Foreskin fibroblast (primary cell): ENCODE measurements at places on chromosomes 3 and 15.

DNA sequence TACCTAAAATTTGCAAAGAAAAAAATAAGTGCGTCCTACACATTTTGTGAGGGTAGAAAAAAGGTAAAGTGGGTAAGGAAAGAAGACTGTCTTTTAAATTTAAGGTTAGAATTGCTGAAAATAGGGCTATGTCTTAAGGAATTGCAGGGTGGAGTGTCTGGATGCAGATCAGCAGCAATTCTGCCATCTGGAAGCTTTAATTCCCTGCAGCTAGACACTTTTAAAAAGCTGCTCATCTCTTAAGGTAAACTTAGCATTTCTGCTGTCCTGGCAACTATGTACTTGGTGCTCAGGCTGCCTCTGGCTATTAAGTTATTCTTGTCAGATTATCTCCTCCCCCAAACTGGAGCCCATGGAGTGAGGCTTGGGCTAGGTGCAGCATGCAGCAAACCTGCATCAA lies 420.2 kb downstream of the SI start:
- no peak for DNase-seq

DNA sequence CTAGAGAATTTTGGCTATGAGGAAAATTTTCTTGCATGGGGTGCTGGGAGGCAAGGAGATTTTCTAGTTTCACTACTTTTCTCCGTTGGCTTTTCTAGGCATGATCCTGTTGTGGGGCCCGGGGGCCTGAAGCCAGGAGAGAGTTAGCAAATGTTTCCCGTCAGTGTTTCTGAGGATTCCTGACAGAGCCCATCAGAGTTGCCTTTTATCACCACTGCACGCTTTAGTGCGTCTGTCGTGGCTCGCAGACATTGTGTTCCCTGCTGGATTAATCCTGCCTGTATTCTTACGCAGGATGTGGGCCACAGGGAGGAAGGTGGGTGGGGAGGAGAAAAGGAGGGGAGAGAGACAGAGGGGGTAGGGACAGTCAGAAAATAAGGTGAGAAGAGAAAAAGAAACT lies 18.1 kb upstream of the BOC start:
- no peak for DNase-seq

- no peak for DNase-seq
Observed at GRCh38 chr3:64566859-64567258, 120.9 kb downstream of the ADAMTS9 start.

GRCh38 chr15:88623061-88623460 lies 1.9 kb downstream of the AEN start:
- peak; percentile 94 for DNase-seq

DNA sequence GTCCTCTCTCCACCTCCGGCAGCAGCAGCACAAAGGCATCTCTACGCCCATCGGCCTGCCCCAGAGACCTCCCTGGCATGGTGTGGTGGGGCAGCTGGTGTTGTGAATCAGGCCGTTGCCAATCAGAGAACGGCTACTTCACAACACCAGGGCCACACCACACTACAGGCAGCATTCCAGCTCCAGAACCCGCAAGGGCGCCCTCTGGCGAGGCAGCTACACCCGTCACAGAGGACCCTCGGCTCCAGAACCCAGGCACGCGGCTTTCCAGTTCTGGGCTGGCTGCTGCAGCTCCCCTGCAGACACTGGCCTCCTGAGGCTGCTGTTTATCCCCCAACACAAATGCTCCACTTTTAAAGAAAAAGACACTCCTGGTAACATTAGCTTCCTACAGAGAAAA lies 127.5 kb upstream of the TOPAZ1 start:
- DNase-seq, result peak; percentile 51

DNA sequence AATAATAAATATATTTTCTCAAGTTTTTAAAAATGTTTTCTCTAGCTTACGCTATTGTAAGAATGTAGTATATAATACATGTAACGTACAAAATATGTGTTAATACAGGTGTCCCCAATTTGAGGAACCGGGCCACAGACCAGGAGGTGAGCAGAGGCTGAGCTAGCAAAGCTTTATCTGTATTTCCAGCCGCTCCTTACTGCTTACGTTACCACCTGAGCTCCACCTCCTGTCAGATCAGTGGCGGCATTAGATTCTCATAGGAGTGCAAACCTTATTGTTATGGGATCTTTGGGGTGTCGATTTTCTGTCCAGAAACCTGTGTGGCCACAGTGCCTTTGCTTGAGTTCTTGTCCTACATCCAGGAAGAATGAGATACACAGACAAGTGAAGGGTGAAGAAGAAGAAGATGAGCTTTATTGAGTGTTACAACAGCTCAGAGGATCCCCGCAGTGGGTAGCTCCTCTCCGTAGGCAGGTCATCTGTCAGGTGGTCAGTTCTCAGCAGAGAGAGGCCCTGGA lies 9.9 kb upstream of the TRIM59 start:
- no peak for DNase-seq

DNA sequence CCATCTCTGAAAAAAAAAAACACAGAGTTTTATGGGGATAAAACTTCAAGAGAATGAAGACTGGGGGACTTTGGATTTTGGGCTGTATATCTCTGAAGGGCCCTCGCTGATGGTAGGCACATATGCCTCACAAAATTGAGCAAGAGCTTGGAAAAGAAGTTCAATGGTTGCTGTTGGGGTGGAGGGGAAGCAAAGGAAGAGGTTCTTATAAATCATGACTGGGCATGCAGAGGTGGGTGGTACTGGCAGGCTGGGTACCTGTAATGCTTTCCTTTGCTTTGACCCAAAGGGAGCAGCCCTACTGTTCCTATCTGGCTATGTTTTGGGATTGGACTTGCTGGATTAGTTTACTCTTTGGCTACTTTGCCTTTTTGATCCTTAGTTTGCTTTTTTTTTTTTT lies 6.0 kb upstream of the RTP1 start:
- DNase-seq, result no peak

- DNase-seq, result no peak
Observed at GRCh38 chr3:22916933-22917332, 286.2 kb upstream of the UBE2E2 start.

GRCh38 chr3:122468896-122469533 lies 45.7 kb downstream of the KPNA1 start:
- DNase-seq, result no peak

DNA sequence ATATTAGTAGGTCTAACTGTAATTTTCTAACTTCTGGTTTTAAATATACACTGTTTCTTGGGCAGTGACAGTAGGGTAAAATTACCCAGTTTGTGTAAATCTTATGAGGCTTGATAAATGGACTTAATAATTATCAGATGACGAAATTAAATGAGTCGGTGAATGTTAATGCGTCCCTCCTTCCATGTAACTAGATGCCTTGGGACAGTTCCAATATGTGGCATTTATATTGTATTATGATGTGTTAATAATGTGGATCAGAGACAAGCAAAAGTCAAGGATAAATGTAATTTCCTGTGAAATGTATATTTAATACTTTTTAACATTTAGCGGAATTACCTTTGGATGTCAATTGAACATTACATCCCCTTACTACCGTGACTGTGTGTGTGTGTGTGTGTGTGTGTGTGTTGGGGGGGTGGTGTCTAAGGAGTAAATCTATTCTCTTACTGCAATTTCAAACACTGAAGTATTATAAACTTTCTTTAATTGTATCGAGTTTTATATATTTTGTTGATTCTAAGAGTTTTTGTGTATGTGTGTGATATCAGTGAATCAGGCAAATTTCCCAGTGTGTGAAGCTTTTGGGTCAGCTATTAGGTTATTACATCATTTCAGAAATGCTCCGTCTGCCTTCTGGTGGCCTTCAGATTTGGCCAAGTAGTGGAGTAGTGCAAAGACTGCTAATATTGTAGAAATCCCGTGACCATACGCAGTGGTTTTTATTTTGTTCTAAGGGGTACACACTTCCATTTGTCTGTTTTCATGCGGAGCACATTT lies 50.1 kb downstream of the CNTN4 start:
- DNase-seq, result no peak

DNA sequence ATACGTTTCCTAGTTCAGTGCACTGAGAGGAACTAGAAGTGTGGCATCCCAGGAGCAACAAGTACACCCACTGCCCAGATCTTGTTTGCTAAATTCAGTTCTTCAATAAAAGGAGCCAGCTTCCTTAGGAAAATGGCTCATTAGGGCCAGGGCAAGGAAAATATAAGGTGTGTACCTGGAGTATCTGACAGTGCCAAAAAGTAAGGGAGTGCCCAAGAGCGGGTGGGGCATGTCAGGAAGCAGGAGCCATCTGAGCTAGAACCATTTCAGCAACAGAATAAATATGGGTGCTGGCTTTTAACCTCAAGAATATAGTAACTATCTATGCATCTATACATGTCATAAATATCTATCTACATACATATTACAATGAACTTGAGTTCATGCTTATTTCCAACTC lies 44.1 kb downstream of the SLC41A3 start:
- DNase-seq, result no peak

- DNase-seq, result no peak
Observed at GRCh38 chr3:112804021-112804420, 42.6 kb downstream of the CD200R1L start.

DNA sequence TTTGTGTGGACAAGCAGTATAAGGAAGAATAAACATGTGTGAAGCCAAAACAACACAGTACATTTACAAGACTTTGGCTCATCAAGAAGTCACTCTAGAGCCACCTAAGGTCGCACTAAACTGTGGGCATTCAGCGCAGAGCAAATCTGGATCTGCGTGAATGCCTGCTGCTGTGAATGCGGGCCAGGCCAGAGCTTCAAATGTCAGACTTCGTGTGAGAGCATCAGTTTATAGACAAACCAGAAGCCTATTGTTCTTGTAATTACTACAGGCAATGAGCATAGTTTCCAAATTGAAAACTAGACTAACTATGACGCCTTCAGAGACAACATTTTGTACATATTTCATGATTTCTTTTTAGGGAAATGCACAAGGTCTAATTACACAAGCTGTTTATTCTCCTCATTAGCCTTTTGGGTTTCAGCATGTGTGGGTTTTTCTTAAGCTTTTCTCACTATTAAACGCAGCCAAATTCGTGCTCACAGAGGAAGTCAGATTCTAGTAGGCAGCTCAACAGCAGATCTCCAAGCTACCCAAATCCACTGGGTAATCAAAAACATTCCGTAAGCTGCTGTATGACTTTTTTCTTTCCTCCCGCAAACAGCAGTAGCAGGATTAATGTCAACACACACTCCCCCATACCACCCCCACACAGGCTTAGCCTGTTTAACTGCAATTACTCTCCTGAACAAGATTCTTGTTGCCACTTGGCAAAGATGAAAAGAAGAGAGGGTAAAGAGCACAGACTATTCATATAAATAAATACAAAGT lies 84.5 kb upstream of the SETMAR start:
- DNase-seq, result no peak

DNA sequence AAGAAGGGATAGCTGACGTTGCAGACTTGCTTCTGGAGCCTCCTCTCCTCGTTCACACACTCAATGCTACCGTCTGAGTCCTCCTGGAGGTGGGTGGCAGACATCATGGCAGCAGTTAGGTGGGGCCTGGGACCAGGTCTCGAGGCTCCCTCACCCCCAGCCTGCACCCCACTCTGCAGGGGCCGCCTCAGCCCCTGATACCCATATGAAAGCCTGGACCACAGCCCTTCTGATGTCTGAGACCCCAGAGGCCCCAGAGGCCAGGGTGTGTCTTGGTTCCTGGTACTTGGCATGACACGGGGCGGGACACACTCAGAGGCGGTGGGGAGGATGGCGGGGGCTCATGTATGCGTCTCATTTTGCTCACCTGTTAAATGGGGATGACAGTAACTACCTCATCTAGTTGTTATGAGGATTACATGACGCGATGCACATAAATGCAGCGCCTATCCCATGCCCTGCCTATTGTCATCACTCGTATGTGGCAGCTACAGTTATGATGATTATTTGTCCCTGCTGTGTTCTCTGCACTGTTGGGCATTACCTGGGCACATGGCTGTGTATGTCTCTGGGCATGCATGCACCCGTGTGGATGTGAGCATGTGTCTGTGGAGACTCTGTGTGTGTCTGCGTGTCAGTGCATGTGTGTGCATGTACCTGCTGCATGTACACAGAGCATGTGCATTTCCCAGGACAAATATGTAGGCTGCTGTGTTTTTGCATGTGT lies 39.9 kb downstream of the FEM1B start:
- DNase-seq, result no peak

DNA sequence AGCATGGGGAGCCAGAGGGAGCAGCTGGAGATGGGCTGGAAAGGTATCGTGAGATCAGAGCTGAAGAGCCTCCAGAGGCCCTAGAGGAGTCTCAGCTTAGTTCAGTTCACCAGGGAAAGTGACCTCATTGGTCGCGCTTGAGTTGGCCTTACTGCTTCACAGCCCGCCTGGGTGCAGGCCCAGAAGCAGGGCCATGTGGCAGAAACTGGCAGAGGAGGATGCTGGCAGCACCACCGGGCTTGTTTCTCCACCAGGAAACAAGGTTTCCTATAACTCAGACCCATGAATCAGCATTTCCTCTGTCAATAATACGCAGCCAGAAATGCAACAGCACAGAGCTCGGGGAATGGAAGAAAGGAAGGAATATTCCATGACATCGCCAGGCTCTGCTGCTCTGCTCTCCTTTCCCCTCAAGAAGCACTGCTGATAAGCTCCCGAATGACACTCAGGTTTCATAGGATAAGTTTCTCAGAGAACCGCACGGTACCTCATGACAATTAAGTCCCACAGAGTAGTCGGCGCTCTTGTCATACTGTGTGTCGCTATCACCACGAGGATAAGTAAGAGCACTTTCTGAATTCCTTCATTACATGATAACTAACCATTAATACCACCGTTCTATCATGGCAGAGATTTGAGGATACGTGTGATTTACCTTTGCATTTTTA lies 147.1 kb upstream of the LPP start:
- no peak for DNase-seq

GRCh38 chr3:180409170-180409569 lies 192.8 kb upstream of the TTC14 start:
- no peak for DNase-seq

DNA sequence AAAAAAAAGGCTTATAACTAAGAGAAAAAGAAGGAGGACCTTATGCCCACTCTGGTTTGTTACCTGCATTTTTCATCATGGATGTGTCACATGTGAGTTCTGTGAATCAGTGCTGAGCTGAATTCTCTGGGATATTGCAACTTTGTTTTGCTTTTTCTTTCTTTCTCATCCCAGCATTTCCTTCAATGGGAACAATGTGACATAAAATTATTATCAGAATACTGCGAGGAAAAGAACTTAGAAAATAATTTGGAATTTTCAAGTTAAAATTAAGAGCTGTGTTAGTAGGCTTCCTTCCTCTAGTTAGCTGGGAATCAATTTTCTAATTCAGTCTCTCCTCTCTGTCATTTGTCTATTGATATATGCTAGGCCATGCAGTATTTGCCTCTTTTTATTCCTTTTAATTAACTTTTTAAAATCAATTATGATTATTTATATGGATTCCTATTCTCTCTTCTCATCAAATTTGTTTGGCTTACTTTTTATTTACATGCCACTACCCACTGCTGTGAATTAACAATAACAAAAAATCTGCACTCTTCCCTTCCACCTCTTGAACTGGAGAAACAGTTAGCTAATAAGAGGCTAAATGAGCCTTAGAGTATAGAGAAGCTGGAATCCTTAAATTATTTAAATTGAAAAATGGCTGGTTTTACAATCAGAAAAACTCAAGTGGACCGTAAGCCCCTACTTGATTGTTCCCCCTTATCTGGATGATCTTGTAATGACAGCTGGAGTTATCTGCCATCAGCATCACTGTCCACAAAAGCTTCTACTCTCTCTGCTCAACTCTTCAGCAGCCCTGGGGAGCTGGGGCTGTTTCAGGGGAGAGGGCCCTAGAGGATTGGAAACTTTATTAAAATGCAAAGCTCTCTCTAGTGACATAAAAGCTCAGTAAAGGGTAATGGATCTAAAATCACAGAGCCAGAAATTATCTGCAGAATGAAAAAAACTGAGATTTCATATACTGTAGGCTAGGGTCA lies 95.3 kb upstream of the SOX2 start:
- no peak for DNase-seq

GRCh38 chr3:132499071-132499470 lies 81.8 kb downstream of the DNAJC13 start:
- no peak for DNase-seq

GRCh38 chr3:19171794-19172193 lies 23.5 kb downstream of the KCNH8 start:
- no peak for DNase-seq
